Endothelial cell (in vitro differentiated cells): ENCODE measurements at places on chromosomes 5 and 9. TPM values are rescaled to one million over a fixed set of nuclear protein-coding genes. Genes with fewer than 3 reads are reported as not detected.

DNA sequence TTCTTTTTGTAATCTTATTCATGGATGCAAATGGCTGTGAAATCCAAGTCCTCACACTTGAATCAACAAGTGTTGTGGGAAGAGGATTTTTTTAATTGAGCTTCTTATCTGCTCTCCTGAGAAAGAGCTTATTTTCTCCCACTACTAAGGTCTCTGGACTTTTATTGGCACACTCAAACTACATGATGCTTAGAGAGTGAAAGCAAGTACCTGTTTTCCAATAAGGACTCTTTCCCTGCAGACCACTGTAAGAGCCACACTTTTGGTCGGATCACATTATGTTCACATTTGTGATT is 546.4 kb upstream of the ARRDC3 start:
- no peak for DNase-seq

DNA sequence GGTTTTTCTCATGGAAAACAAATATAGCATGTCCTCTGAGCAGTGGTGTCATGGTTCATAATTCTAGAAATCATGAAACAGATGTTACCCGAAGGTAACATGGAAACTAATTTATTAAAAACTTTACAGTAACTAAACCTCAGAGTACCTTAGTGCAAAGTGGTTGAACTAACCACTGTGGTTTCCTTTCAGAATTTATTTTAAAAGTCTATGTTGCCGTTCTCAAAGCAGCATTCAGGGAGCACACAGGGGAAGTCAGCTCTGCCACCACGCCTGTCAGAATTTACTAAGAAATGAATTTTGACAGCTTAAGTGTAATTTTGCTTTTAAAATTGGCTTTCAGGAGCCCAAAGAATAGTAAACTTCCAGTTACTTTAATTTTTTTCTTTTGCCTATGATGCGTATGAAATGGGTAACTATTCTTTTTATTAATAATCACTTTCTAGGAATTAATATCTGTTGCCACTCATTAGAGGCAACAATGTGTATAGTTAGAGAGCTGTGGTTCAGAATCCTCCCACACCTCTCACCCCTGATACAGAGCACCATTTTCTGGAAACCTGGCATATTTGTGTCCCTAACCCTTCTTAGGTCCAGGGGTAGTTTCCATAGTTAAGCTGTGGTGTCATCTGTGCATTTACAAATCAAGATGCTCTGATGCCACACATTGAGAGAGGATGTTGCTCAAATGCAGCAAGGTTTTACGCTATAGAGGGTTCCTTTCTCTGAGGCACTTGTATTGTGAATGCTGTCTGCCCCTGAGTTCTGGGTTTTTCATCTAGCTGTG is 202.6 kb downstream of the ZSWIM6 start:
- DNase-seq: no peak

DNA sequence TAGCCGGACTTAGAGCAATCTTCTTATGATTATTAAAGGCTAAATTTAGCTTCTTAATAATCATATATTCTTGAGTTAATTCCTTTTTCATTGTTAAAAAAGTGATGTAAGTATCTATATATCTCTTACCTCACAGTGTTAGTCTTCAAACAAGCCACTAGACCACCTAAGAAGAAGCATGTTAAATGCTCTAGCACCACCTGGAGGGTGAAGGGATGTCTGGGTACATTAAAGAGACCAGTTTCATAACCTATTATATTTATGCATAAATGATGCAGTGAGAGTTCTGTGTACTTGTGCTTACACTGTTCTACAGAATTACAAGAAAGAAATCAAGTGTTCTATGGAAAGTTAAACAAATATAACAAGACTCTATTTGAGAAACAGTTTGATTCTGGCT is 55.9 kb upstream of the SLCO6A1 start:
- DNase-seq: no peak

- no peak for DNase-seq
Measured at GRCh38 chr9:13144166-13144775, 135.2 kb downstream of the MPDZ start.

DNA sequence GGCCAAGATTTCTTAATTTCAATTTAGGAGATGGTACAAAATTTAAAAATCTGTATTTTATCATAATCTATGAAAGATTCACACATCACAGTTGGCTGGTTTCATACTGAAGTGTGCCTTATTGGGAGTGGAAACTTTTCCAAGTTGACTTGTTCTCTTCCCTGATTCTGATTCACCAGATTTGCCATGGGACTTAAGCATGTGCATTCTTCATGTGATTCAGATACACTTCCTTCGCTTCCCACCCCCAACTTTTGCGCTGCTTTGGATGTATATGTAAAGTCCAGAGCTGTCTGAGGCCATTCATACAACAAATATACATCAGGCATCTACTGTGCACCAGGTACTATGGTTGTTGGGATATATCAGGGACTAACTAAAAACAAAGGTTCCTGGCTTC is 34.4 kb downstream of the CPEB4 start:
- no peak for DNase-seq

GRCh38 chr9:129435291-129435690 is 185.6 kb downstream of the C9orf50 start:
- DNase-seq: no peak

The GLRA1 gene
- not detected for total RNA-seq

The ZNF354C gene
- 6.0 TPM for total RNA-seq
